Adrenal gland (tissue), 19 donors: ENCODE measurements at places on chromosomes 6 and 20. TPM values are rescaled to one million over a fixed set of nuclear protein-coding genes. Genes with fewer than 3 reads are reported as not detected.
A peak's percentile ranks its signal among the peaks of the same experiment; 100 is the strongest.

The NKX2-2 gene
- total RNA-seq: not detected

The FANCE gene
- 5.3 TPM for total RNA-seq

DNA sequence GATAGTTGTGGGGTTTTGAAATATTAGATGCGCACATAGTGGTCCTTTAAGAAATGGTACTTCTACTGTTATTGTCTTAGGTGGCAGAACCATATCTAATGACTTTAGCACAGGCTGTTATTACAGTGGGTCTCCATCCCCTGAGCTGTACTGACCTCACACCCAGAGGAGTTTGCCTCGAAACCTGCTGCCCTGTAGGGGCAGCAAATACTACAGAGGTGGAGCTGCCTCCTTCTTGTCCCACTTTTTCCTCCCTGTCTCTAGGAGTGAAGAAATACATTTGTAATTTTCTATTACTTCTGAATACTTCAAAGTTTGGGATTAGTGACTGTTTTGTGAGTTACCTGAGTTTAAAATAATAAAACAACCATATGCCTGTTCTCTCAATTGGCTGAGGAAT is 8.2 kb downstream of the TRIM31 start:
- peak; percentile 10 for DNase-seq
- peaks cover 25% of the 10 kb centered on the region for H3K4me1 ChIP-seq
- H3K27me3 ChIP-seq: no peaks in the 10 kb centered on the region

GRCh38 chr20:37202267-37202943 is 23.1 kb upstream of the MROH8 start:
- no peaks in the 10 kb centered on the region for H3K36me3 ChIP-seq
- H3K27ac ChIP-seq: peak overlapping the region; percentile 45
- DNase-seq: peak; percentile 70
- H3K27me3 ChIP-seq: no peaks in the 10 kb centered on the region

DNA sequence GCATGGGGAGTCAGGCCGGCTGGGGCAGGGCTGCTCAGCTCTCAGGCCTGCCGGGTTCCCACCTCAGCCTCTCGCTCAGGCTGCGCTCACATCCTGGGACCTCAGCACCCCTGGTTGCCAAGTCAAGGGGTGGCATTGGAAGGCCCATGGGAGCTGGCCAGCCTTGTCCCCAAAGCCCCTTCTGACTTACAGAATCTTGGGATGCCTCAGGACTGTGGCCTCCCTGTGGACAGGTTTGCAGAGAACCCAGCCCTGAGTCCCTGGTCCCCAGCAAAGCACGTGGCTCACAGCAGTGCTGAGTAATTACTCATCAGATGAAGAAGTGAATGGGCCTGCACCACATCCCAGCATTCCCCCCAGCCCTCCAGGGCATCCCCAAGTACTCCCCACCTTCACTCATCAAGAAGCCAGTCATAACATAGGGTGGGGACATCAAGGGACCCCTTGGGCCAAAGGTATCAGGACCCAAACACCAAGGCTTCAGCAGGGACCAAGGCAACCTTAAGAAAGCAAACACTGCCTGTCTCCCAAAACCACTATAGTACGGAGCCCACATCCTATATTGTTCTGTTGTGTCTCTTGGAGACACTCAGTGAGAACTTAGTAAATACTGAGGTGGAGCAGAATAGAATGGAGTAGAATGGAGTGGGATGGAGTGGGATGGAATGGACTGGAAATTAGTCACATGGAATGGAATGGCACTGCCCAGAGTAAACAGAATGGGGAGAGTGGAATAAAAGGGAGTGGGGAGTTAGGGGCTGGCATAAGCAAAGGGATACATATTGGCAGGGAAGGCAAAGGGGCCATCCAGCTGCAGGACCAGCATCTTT is 3.6 kb downstream of the PGC start:
- no peak overlapping the region for H3K4me3 ChIP-seq
- no peaks in the 10 kb centered on the region for H3K36me3 ChIP-seq
- H3K27me3 ChIP-seq: no peaks in the 10 kb centered on the region
- H3K27ac ChIP-seq: no peak overlapping the region
